ENCODE measurements at places on chromosomes 12 and 14.

DNA sequence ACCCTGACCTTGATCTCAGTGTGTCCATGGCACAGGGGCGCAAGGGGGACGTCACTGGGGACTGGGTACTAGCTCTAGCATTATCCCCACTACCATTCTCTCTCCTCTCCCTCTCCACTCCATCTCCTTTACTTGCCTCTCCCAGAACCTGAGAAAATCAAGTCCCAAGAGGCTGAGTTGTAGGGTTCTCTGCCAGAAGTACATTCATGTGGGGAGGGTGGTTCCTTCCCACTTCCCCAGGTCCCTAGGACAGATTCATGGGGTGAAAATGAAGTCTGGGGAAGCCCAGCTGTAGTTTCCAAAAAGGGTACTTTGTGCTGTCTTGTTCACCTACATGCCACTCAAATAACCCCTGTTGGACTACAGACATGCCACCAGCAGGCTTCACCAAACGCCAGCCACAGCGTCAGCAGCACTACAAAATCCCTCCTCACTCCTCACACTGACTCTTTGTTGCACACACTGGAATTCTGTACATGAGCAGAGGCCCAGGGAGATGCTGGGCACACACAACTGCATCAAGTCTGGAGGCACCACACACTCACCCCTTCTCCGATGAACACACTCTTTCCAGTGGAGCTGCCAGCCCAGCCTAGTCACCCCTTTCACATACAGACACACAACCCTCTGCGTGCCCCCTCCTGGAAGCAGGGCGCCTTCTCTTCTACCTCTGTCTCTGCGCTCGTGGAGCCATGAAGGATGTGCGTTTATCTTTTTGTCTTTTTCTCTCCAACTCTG, 6.9 kb downstream of the RARG start:
- no peak for DNase-seq

DNA sequence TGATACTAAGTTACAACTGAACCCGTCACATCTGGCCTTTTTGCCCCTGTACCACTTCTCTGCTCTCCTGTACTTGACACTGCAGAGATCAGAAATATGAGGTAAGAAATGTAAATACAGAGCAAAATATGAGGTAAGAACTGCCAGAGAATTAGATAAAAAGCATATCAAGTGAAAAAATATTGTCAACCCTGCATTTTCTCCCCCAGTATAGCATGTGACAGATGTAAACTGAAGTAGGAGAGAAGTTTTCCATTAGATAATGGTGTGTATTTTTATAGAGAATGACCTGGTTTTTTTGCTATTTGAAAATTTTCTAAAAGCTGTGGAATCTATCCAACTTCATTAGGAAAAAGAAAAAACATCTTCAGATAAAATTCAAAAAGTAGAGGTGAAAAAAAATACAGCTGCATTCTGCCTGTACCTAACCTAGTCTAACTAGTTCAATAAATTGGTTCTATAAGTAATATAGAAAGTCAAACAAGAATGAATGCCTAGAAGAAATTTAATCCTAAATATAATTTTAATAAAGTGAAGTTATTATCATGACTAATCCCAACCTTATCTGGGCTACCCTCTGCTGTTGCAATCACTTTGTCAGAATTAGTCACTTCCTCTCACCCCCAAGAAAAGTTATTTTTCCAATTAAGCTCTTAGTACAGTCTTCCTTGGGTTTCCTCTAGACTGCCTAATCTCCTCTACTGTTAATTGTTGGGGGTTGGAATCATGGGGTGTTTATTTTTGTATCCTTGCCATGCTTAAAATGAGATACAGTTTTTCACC, 210.0 kb downstream of the RASSF9 start:
- DNase-seq = peak; percentile 90

DNA sequence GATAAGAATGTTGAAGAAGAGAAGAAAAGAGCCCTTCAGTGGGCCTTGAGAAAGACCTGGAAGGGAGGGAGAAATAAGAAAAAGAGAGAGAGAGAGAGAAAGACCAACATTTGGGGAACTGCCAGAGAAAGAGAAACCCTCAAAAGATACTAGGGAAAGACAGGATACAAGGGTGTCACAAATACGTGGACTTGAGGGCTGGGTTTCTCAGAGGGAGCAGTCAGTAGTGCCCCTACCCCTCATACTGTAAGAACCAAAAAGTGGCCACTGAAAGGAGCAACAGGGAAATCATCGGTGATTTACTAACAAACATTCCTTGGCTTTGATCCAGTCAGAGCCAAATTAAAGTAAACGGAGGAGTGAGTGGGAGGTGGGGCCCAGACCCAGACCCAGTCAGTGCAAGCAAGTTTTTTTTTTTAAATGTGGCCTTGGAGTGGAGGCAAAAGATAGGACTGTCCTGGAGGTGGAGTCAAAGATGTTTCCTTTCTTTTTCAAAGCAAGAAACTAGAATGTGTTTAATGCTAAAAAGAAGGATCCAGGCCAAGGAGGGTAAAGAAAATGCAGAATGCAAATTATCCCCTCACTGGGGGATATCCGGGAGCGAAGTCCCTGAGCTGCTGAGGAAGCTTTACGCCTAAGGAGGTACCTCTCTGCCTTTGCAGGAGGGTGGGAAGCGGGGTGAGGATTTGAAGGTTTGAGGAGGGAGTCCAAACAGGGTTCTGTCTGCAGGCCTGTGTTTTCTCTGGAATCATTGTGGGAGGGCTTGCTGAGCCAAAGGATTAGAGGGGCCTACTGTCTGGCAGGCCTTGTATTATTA, 143.5 kb upstream of the AMIGO2 start:
- DNase-seq = no peak

DNA sequence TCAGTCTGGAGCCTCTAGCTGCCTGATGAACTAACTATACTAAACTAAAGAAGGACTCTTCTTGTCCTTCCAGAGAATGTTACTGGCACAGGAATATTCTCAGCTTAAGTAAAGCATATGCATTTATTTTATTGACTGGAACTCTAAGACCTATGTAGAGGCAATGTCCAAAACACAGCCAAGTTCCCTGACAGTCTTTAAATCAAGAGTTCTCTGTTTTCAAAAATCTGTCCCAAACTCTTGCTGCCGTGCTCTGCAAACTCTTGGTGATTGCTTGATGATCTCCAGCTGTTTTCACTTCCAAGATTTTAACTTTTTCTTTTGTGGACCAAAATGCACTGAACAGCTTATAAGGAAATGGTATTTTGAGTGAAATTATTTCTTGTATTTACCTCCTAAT, 67.5 kb upstream of the DAAM1 start:
- no peak for DNase-seq

DNA sequence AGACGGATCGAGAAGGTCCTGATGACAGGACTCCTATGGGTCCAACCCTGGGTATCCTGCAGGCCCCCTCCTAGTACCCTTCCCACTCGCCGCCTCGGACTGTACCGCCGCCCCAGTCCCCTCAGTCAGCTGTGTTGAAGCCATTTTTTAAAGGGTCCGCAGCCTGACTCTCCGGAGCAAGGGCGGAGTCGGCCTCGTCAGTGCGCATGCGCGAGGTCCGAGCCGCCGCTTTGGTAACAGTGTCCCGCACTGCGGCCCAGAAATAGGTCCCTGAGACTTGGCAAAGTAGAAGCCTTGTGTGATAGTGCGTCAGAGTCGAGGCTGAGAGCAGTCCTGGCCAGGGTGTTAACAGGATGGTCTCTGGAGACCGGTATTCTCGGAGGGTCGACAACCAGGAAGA, 769.0 kb upstream of the ALG10B start:
- no peak for DNase-seq

- no peak for DNase-seq
Observed at GRCh38 chr14:79376557-79376956, 834.7 kb downstream of the DIO2 start.

GRCh38 chr14:43165651-43166050, 1341.4 kb downstream of the FSCB start:
- no peak for DNase-seq

- DNase-seq = no peak
Observed at GRCh38 chr12:79938843-79939242, 3.9 kb upstream of the PPP1R12A start.

All from A172 (cell line).